ENCODE measurements at places on chromosomes 13 and 19.

GRCh38 chr19:35562776-35563175, 682 bp downstream of the ATP4A start:
- DNase-seq, result no peak

DNA sequence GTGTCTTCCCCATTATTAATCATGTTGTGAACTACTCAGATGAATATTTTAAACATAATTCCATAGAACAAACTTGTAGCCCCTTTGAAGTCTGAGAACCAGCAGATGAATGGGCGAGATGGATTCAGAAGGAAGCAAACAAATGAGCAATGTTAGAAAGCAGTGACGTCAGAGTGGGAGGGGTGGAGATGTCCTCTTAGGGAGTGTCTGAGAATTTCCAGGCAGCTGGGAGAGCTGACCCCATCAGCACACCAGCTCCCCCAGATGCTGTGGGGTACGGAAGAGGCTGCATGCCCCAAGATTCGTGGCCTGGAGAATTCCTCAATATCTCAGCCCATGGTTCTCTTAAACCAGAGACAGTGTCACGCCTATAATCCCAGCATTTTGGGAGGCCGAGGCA, 68.6 kb downstream of the DPF1 start:
- DNase-seq, result no peak

DNA sequence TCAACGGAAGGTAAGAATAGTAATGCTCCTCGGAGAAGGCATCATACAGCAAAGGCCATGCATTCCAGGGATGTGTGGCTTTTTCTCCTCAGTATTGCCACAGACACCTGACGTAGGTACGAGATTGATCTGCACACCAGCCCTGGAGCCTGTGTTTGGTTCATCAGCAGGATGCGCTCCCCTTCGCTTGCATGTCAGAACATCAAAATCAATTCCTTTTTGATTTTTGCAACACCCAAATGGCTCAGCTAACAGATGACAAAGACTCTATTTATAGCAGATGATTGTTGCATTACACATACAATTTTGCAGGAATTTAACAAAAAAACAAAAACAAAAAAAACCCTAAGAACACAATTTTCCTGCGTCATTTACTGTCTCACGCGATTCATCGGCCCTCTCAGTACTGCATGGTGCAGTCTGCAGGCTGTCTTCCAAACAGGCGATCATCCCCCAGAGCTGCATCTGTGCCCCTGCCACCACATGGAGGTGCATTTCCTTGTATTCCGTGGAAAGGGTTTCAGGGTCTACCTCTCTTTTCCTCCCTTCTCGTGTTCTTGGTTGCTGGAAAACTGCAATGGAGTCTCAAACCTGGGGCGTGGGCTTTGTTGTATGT, 207.3 kb downstream of the TEX29 start:
- no peak for DNase-seq

GRCh38 chr13:110500341-110500740, 61.2 kb downstream of the RAB20 start:
- DNase-seq, result no peak

DNA sequence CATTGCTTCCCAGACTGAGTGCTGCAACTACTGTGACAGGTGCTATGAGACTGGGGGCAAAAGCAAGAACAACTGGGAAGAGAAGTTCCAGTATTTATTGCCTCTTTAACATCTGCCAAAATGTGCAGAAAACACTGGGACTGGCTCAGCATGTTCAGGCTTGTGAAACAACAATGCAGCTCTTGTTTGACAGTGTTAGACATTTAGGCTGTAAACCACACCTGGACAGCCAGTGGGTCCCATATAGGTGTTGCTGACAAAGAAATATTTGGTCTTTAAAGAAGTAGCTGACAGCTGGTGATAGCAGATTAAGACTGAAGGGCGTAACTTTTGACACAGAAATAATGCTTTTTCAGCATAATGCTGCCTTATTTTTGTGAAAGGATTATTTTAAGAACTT, 88.1 kb downstream of the STOML3 start:
- no peak for DNase-seq

- no peak for DNase-seq
These were observed 57.6 kb upstream of the MEDAG start for GRCh38 chr13:30848332-30849027.

GRCh38 chr13:52974711-52975110, 53.9 kb upstream of the OLFM4 start:
- DNase-seq, result no peak

GRCh38 chr13:105758918-105759860, 776.3 kb downstream of the EFNB2 start:
- no peak for DNase-seq

GRCh38 chr19:47270408-47270807, 4.3 kb upstream of the INAFM1 start:
- DNase-seq, result no peak

- DNase-seq, result no peak
These were observed 600 bp downstream of the UBE2S start for GRCh38 chr19:55406826-55407549.

- DNase-seq, result no peak
These were observed 501.5 kb downstream of the DCT start for GRCh38 chr13:93977986-93978385.

GRCh38 chr13:43304449-43304848, 281.1 kb downstream of the DNAJC15 start:
- no peak for DNase-seq

DNA sequence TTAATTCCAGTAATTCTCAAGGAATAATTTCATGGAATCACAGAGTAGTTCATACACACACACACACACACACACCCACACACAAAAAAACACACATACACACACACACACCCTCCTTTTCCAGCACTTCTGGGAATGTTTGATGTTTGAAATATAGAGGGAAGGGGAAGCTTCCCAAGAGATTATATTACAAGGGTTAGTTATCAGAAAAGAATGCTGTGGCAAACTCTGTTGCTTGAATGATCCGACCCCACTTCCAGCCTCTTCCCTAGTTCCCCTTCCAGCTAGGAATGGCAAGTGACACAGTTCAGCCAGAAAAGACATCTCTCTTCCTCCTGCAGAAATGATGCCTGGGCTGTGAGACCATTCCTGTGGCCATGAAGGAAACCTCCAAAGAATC, 49.9 kb downstream of the KCTD12 start:
- no peak for DNase-seq

DNA sequence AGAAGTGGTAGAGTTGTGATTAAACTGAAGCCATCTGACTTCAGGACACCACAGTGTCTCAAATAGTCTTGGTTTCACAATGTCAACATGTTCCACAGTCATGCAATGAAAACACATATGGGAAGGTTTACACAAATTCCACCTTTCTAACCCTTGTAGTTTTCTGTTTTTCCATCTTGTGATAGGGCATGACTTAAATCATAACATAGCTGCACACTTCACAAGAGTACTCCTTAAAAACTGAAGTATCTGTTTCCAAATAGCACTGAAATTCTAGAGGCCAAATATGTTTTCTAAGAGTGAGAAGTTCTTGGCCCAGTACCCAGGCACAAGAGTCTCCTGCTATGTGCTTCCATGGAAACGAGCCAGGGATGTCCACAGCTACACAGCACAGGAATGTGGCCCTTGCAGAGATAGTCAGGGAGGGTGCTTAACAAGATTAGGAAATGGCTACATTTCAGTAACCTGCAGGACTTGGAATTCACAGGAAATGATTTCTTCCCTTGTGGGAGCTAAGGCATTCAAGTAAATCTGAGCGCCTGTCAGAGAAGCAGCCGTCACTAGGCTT, 269.1 kb downstream of the NDFIP2 start:
- DNase-seq, result no peak

DNA sequence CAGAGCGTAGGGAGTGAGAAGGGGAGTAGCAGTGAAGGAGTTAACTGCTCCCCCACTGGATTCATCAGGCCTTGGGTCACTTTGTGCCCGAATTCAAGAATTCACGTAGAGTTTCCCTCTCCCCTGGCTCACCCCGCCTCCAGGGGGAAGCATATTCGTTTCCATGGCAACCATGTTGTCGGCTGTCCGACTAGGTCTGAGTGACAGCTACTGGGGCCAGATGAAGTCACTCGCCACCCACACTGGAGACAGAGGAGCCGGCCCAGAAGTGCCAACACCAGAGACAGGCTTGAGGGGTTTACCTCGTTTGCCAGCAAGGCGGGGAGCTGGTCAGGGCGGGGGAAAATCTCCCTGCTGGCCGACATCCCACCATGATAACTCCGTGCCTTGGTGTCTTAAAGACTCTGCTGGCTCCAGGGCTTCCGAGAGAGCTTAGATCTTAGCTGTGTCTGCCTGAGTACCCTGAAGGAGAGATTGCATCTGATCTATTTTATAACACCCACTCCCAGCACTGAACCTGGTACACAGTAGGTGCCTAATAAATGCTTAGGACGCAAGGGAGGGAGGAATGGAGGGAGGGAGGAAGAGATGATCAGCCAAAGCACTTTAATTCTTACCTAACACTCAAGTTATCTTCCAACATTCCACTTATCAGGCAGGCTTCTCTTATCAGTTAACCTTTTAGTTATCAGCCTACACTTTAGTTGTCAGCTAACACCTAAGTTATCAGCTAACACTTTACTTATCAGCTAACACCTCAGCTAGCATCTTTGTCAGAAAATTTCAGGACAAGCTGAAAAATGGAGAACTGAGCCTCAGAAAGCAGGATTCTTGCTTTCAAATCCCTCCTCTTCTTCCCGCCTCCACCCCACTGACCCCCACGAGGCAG, 57.2 kb upstream of the ZNRF4 start:
- no peak for DNase-seq

DNA sequence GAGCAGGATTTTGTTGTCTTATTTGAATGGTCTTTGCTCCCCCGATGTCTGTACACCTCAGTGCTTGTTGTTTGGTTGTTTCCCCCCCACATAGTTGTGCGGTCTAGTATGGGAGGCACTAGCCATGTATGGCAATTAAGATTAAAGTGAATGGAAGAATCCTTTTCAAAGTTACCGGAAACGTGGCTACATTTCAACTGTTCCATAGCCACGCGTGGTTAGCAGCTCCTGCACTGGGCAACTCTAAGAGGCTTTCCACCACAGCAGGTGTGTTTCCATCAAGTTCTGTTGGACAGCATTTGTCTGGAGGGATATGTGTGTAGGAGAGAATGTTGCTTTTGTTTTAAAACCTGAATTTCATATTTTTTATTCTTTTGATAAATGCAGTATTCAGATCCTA, 247.3 kb downstream of the GGACT start:
- DNase-seq, result no peak

DNA sequence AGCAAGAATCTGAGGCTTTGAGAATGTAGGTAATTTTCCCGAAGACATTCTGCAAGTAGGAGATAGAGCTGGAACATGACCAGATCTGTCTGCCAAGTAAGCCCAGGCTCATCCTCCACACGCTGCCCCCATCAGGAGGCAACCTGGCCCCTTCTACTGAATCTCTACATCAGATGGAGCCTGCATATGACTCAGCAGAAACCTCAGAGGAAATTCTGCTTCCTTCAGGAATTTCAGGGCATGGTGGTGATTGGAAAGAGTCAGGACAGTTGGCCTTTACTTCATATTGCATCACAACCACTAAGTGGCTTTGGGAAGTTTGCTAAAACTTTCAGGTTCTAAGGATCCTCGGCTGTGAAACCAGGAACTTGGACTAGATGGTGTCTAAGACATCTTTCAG, 85.2 kb downstream of the LRRC63 start:
- no peak for DNase-seq

DNA sequence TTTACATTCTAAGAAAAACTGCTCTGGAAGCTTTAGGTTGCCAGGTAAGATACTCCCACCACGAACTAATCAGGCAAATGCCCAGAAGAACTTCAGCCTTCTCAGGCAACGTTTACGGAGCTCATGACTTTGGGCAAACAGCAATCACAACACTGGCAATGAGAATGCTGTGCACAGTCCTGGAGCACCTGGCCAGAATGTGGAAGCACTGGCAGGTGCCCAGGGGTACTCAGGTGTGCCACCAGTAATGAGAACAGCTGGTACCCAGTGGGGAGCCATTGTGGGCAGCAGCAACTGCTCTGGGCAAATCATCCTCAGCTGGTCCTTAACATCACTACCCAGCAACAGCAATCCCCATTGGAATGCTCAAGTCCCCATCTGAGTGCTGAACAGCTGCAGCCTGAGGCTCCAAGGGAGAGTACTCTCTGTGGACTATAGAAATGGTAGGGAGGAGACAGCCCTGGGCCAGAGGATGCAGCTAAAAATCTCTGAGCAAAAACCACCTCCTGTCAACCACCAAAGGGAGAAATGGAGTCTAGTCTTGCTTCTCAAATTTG, 210.0 kb downstream of the FOXO1 start:
- DNase-seq, result no peak

GRCh38 chr19:10724573-10725071, 6.7 kb downstream of the DNM2 start:
- DNase-seq, result no peak

DNA sequence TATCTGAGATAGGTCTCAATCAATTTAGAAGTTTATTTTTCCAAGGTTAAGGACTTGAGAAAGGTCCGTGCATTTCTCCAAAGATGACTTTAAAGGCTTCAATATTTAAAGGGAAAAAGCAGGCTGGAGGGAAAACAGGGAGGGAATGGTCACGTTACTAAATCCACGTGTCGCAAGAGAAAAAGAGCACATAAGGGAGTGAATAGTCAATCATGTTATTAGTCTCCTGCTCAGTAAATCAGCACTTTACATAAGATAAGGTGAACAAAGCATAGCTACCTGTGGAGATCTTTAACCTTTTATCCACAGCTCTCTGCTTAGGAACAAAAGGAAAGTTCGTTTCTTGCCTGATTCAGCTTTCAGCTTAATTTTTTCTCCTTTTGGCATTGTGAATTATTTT, 31.3 kb upstream of the LSM14A start:
- no peak for DNase-seq

DNA sequence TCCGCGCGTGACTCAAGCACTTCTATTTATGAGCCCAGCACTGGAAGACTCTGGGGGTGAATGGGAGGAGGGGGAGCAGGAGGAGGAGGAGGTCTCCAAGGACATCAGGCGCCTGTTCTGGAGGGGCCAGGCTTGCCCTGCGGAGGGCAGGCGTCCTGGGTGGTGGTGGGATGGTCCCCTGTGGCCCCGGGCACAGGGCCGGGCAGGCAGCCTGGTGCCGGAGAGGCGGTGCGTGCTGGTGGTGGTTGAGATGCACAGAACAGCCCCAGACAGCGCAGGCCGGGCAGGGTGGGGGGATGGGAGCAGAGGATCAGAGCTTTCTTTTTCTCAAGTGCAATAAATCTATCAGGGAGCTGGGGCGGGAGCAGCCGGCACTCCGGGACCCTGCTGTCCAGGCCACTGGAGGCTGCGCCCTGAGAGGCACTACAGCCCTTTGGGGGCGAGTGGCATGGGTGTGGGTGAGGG, 14.0 kb downstream of the NKPD1 start:
- DNase-seq, result no peak

DNA sequence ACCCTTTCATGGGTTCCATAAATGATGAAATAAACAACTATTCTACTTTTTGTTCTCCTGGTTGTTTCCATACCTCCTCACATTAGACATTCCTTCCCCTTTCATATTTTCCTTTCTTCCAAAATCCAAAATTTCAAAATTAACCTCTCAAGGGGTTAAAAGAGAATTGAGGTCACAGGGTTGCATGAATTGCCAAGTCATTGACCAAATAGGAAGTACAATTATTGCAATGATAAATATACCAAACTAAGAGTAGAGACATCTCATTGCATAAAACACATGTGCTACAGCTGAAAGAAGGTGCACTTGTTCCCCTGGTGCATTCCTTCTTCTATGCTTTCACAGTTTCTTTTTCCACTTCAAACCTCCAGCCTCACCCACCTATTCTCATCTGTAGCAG, 136.1 kb downstream of the KCTD12 start:
- DNase-seq, result no peak

Measured in activated T-cell treated with anti-CD3 and anti-CD28 coated beads, Interleukin-2, amount 50 U/mL, for 1 hour (primary cell).